ENCODE measurements at places on chromosomes 11 and 22.
A peak's percentile ranks its signal among the peaks of the same experiment; 100 is the strongest.

DNA sequence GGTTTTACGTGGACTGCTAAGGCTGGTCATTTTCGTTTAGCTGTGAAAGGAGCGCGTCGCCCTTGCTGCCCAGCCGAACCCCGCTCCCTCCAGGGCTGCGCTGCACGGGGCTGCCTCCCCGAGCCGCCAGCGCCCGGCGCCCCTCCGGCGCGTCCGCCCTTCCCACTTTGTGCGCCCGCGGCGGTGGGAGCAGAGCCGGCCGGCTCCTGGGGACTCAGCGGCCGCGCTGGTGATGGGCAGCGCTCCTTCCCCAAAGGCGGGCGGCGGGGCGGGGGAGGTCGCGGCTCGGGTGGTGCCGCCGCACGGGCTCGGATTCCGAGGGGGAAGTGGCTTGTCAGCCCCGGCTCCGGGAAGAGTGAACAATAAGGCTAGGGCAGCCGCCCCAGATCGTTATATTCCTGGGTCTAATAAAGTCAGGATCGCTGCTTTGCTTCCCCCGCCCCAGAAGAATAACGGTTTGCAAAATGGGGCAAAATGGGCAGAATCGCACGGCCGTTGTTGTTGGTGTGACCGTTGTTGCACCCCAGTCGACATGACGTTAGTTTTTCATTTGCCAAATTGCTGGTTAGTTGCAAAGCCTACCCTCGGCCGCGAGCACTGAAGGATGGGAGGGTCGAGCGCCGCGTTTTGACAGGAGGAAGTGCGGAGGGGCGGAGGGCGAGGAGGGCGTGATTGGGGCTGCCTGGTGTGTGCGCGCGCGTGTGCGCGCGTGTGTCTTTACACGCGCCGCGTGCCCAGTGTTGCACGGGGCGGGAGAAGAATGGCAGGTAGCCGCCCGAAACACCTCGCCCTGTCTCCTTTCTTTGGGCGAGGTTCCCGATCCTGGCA is 745 bp downstream of the NCAM1 start:
- peak; percentile 81 for DNase-seq

- DNase-seq = no peak
Measured at GRCh38 chr22:22720724-22721261, 76.4 kb downstream of the GGTLC2 start.

DNA sequence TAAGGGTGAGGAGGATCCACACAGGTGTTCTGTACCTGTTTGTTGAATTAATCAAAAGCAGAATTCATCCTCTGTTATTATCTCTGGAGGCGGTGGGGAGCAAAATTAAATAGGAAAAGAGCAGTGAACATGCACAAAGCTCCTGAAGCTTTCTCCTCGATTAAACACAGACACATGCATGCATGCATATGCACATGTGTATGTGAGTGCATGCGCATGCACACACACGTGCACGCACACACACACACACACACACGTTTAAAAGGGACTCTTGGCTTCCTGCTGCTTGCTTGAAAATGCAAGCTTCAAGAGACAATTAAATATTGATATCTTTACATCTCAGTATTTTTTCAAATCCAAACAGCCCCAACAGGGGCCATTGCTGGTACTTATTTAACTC is 462.1 kb downstream of the BUD13 start:
- DNase-seq = no peak

DNA sequence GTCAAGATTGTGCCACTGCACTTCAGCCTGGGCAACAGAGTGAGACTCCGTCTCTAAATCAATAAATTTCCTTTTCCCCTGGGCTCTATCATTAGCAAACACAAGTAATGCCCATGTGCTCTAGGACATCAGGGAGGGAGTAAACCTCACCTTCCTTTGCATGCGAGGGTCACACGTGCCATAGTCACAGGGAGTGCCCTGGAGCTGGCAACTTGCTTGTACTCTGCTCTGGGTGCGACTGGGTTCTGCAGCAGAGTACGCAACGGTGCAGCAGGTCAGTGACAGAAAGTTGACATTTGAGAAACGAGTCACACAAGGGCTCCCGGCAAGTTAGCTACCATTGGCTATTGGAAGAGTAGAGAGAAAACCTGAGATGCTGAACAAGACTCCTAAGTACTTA is 32.6 kb upstream of the CHKA start:
- DNase-seq = no peak

DNA sequence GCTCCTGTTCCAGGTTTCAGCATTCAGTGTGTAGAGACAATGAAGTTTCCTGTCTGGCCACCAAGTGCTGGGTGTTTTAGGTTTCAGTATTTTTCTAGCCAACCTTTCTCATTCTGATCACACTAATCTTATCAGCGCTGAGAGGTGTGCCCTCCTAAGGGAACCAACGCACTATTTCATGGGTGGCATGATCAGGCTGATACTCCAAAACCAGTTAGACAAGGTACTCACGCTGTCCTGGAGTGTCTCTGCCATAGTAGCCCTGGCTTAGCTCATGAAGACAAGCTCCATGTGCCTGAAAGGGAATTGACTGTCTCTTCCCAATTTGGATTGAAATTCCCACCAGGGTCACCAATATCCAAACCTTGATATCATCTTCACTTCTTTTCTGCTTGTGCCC is 8.0 kb upstream of the RAB38 start:
- DNase-seq = no peak

- no peak for DNase-seq
Measured at GRCh38 chr11:37532271-37532670, 934.2 kb upstream of the RAG2 start.

- DNase-seq = peak; percentile 67
Measured at GRCh38 chr11:65479184-65480145, 19.4 kb upstream of the MALAT1 start.

DNA sequence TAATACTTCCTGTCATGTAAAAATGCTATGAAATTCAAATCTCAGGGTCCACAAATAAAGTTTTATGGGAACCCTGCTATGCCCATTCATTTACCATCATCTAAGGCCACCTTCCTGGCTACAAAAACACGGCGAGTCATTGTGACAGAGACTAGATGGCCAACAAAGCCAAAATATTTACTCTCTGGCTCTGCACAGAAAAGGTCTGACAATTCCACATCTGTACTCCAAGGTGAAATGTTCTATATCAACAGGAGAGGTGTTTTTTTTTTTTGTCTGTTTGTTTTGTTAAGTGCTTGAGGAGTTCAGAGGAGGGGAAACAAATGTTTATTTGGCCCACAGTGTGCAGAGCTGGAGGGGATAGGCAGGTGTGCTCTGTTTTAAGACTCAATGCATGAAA is 18.6 kb upstream of the TMA7B start:
- no peak for DNase-seq

DNA sequence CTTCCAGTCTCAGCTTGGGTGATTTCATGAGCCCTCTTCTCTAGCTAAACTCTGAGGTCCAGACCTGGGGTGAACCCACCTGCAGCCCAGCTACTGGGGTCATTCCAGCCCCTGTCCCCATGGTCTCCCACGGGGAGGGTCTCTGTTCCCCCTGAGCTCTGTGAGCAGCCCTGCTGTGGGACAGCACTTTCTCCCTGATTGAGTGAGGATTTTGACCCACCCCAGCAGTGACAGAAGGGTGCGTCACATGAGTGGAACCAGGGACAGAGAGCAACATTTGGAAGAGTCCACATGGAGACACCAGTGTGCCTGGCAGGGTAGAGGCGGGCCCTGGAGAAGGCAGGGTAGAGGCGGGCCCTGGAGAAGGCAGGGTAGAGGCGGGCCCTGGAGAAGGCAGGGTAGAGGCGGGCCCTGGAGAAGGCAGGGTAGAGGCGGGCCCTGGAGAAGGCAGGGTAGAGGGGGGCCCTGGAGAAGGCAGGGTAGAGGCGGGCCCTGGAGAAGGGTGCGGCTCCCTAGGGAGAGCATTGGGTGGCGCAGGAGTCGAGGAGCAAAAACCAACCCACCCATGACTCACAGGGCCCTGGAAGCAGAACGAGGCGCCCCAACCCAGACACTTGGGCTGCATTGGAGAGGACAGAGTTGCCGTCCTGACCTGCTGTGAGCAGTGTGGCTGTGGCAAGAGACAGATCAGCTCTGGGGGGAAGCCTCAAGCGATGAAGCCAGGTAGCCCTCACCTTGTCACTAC is 227.7 kb upstream of the B3GAT1 start:
- DNase-seq = peak; percentile 46

DNA sequence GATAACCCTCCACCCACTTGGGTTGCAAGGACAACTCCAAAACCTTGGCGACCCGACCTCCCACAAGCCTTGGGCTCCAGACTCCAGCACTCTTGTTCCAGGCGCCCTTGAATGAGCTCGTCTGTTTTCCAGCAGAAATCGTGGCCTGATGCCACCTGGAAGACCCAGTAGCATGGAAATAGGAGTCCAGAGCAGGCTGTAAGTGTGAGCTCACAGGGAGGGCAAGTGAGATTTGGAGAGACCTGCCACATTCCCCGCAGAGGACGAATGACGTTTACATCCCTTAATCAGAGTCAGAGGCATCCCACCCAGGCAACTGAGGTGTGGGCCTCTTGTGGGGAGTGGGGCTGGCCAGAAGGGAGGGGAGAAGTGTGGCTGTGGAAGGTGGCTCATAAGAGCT is 71.9 kb downstream of the LDLRAD3 start:
- DNase-seq = peak; percentile 71

DNA sequence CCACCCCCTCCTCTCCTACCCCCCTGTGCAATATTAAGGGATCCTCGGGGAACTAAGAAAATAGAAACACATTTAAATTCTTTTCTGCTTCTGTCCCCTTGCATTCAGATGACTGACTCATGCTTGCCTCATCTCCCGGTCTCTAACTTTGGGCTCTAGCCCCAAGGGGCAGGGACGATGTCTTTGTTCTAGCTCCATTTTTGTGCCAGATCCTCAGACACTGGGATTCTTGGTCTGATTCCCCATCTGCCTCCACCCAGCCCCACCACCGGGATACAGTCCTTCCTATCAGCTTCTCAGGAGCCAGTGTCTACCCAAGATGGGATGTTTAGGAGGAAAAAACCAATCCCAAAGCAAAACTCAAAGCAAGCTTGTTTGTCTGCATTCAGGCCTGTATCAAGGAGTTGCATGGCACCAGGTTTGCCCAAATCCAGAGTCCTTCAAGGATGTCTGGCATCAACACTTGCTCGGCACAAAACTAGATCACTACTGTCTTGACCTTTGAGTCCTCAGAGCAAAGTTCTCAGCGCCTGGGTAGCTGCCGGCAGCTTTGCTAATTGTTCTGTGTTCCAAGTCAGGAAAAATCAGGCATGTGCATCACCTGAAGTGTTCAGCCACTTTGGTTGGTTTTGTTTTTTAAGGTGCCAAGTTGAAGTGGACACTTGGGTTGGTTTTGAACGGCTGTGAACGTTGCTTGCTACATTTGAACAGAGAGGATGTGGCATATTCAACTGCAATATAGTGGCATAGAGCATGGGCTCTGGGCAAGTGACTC is 212.8 kb downstream of the DSCAML1 start:
- DNase-seq = no peak

GRCh38 chr11:18013790-18014507 is 1.1 kb upstream of the SERGEF start:
- no peak for DNase-seq

- DNase-seq = peak; percentile 34
Measured at GRCh38 chr22:20946080-20946986, 20.7 kb upstream of the AIFM3 start.
